ENCODE measurements at places on chromosomes 2 and 18. TPM values are rescaled to one million over a fixed set of nuclear protein-coding genes. Genes with fewer than 3 reads are reported as not detected.

GRCh38 chr2:179758636-179759035, 102.8 kb downstream of the ZNF385B start:
- H3K27me3 ChIP-seq: no peaks in the 10 kb centered on the region
- H3K4me1 ChIP-seq: no peaks in the 10 kb centered on the region
- DNase-seq: no peak
- H3K36me3 ChIP-seq: no peaks in the 10 kb centered on the region
- H3K27ac ChIP-seq: no peak overlapping the region
- no peak overlapping the region for H3K4me3 ChIP-seq

DNA sequence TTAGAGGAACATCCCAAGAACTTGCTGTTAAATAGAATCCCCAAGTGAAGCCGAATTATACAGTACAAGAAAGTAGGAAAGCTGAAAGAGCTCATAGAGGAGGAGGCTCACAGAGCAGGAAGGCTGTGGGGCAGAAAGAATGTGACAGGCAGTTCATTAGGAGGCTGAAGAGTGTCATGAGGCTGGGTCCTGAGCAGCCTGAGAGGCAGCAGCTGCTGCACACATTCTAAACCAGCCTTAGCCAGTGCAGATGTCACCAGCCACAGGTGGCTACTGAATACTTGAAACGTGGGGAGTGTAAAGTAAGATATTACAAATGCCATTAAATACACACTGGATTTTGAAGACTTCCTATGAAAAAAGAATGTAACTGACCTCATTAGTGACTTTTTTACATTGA, 490.2 kb upstream of the KLHL29 start:
- no peak overlapping the region for H3K27ac ChIP-seq
- H3K27me3 ChIP-seq: no peaks in the 10 kb centered on the region
- no peaks in the 10 kb centered on the region for H3K4me1 ChIP-seq
- H3K36me3 ChIP-seq: no peaks in the 10 kb centered on the region

DNA sequence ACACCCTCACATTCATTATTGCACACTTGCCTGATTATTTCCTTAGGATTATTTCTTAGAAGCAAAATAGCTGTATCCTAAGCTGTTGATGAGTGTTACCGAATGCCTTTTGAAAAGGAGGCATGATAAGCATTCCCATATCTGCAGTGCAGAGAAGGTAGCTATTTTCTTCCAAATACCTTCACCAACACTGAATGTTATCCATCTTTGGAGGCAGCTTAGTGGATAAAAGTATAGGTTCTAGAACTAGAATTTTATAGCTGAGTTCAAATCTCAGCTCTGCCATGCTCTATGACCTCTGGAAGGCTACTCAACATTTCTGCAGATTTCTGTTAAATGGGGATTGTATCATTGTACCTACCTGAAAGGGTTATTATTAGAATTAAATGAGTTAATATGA, 185.0 kb upstream of the CCDC150 start:
- H3K4me3 ChIP-seq: no peak overlapping the region
- no peaks in the 10 kb centered on the region for H3K27me3 ChIP-seq
- no peaks in the 10 kb centered on the region for H3K36me3 ChIP-seq

GRCh38 chr2:214226061-214226460, 184.8 kb upstream of the VWC2L start:
- no peaks in the 10 kb centered on the region for H3K4me1 ChIP-seq
- H3K36me3 ChIP-seq: no peaks in the 10 kb centered on the region
- DNase-seq: no peak
- no peak overlapping the region for H3K4me3 ChIP-seq

DNA sequence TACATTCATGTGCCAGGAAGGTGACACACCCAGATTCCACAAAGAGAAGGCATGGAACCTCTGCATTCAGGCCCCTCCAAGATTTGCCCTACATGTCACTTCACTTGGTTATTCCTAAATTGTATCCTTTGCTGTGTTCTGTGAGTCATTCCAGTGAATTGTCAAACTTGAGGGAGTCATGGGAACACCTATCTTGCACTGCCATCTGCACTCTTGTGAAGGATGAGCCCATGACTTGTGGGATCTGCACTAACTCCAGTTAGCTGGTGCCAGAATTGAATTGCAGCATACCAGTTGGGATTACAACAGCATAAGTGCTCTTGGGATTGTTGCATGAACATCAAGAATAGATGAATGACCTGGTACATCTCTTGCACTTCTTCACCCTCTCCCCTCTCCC, 1288.0 kb upstream of the ZEB2 start:
- H3K27me3 ChIP-seq: no peaks in the 10 kb centered on the region
- DNase-seq: no peak
- H3K27ac ChIP-seq: no peak overlapping the region
- H3K36me3 ChIP-seq: no peaks in the 10 kb centered on the region

DNA sequence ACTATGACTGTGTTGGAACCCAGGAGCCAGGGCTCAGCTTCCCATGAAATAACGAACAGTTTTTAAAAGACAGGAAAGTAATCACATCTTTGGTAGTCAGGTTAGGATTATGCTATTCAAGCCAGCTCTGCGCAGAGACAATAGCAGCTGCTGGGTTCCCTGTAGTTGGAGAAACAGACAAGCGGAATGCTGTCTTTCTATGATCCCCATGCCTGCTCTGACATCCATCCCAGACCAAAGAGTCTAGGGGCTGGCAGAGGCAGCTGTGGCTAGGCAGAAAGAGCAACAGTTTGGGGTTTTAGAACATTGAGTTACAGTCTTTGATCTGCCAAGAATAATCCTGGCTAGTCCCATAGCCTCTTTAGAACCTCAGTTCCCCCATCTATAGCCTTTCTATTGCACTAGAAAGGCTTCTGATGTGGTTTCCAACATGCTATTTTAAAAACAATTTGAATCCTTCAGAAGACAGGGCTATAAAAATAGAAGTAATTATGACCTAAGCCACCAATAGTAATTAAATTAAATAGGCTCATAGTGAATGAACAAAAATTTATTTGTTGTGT, 146.8 kb downstream of the MTX2 start:
- H3K27ac ChIP-seq: no peak overlapping the region
- DNase-seq: no peak
- no peaks in the 10 kb centered on the region for H3K27me3 ChIP-seq
- no peak overlapping the region for H3K4me3 ChIP-seq

Gene UNC80
- total RNA-seq: not detected
